ENCODE measurements at places on chromosomes 1 and 21.
A peak's percentile ranks its signal among the peaks of the same experiment; 100 is the strongest.

- H3K27ac ChIP-seq, result peak overlapping the region; percentile 57
- peaks cover 41% of the 10 kb centered on the region for H3K4me1 ChIP-seq
- no peak overlapping the region for H3K4me3 ChIP-seq
- H3K36me3 ChIP-seq, result peaks cover 6% of the 10 kb centered on the region
- peak; percentile 65 for DNase-seq
Measured at GRCh38 chr1:203663294-203663693, 36.7 kb downstream of the ATP2B4 start.

DNA sequence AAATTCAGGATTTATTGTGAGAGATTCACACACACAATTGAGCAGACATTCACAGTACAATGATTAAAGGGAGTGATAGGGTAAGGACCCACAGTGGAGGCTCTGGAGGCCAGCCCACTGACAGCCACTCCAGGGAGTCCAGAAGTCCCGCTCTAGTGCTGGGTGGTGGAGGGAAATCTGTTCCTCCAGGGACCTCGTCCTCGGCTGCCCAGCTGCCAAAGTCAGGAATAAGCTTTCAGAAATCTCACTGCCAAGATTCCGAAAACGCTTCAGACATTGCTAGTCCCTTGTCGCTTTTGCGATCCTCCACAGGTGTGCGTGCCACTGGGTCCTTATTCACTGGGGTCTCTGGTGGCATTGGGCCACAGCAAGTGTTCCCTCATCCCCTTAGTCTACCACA, 2.3 kb downstream of the MX1 start:
- no peak overlapping the region for H3K27ac ChIP-seq
- peaks cover 29% of the 10 kb centered on the region for H3K4me1 ChIP-seq
- H3K27me3 ChIP-seq, result peaks cover 18% of the 10 kb centered on the region

DNA sequence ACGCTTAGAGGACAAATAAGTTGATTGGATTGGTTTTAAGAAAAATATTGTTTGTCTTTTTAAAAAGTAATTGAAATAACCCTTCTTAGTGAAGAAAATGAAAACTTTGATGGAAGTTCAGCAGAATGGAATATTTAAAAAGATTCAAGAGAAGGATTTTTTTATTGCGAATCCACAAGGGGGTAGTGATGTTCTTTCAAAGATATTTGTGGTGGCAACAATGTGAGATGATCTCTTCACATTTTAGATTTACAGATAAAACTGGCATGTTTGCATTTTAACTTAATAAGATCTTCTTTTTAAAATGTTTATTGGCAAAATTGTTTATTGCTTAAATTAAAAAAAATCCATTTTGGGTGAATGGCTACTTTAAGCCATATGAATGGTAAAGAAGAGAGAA, 8.9 kb downstream of the CAMTA1 start:
- no peaks in the 10 kb centered on the region for H3K27me3 ChIP-seq
- peak; percentile 70 for DNase-seq
- H3K4me3 ChIP-seq, result no peak overlapping the region
- H3K4me1 ChIP-seq, result no peaks in the 10 kb centered on the region
- H3K36me3 ChIP-seq, result no peaks in the 10 kb centered on the region

DNA sequence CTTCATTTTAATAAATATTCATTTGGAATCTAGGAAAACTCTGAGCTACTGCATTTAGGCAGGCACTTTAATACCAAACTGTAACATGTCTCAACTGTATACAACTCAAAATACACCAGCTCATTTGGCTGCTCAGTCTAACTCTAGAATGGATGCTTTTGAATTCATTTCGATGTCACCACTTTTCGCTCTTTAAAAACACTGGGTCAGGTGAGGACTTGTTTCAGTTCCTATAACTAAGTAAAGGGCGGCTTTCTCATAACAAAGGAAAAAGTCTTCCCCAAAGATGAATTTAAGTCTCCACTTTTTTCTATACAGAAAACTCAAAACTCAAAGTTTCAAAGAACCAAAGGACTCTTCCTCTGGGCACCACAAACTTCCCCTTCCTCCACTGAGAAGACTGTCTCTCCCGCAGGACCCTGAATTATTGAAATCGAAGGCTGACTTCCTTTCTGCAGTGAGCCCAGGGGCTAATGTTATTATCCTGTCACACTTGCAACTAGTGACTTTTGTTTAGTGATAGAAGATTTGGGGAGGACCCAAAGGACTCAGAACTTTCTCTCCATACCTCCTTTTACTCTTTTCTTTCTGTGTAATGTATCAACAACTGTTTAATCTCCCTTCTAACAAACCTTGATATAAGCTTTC, 9.7 kb upstream of the DHX9 start:
- H3K27me3 ChIP-seq, result no peaks in the 10 kb centered on the region
- DNase-seq, result no peak
- H3K27ac ChIP-seq, result no peak overlapping the region
- H3K36me3 ChIP-seq, result peaks cover 3% of the 10 kb centered on the region

GRCh38 chr1:171833091-171833825, 8.0 kb upstream of the DNM3 start:
- H3K27ac ChIP-seq, result no peak overlapping the region
- H3K4me1 ChIP-seq, result peaks cover 3% of the 10 kb centered on the region
- DNase-seq, result peak; percentile 18
- no peaks in the 10 kb centered on the region for H3K27me3 ChIP-seq

Measured in muscle of leg (tissue), 16 donors.